Stimulated activated CD8-positive, alpha-beta memory T cell treated with anti-CD3 and anti-CD28 coated beads, Interleukin-7, amount 100 ng/mL, for 1 hour (primary cell): ENCODE measurements at places on chromosomes 16 and 17.

DNA sequence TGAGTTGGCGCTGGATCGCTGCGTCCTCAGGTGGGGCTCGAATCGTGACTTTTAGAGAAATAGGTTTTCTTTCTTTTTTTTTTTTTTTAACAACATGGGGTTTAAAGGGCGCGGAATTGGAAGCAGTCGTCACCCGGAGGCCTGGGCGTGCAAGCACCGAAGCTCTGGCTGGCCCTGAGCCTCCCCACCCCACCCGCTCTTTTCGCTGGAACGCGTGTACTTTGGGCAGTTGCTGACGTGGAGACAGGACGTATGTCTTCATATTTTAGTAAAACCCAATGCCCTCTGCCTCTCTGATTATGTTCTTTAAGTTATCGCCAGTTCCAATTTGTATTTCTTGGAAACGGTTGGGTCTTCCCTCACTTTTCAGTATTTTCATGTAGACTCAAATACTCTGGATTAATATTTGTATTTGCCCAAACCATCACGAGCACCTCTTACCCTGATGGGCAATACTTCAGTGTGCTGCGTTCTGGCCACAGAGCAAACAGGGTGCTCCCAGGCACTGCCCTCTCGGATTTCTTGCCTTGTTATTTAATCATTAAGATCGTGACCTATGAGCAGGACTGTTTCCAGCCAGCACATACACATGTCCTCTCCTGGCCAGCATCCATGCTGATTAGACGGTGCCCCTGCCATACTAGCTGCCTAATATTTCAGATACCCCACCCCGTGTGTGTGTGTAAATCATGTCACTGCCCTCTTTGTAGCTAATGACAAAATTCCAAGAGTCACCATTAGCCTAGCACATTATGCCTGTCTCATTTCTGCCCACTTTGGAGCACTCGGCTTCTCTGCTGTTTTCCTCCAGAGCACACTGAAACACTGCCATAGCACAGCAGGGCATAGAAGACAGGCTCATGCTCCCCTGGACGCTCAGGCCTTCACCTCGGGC, 805 bp upstream of the C16orf95 start:
- DNase-seq: no peak

DNA sequence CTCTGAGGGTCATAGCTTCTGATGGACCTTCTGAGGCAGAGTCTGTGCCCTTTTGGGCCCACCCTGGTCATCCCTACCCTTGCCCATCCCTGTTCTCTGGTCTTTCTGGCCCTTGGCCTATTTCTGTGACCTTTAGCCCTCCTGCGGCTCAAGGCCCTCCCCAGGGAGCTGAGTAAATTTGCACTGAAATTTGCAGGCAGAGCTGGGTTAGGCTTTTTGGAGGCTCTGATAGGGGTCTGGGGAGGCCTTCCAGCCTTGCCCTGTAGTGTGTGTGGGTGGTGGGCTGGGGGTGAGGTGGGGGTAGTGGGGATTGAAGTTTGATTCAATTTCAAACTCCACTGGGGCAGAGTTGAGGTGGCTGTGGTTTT, 17.8 kb downstream of the RARA start:
- no peak for DNase-seq

DNA sequence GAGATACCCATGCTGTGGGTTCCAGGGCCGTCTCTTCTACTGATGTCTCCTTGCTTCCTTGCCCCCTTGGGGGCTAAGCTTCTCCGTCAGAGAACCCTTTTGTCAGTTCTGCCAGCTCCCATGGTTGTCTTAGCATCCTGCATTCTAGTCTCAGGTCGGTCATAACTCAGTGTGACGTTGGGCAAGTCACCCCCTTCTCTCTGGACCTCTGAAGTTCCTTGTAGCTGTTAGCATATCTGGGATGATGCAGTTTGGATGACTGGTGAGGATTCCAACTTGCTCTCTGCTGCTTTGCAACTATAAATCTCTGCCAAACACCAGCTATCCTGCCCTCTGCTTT, 8.9 kb upstream of the MYL4 start:
- DNase-seq: no peak

- no peak for DNase-seq
Observed at GRCh38 chr16:29770250-29770929, 7.7 kb upstream of the ZG16 start.

- no peak for DNase-seq
Observed at GRCh38 chr16:24854607-24855171, 8.9 kb downstream of the SLC5A11 start.

GRCh38 chr17:67487506-67487905, 110.4 kb downstream of the PITPNC1 start:
- DNase-seq: no peak

GRCh38 chr16:55643161-55643970, 12.4 kb upstream of the SLC6A2 start:
- no peak for DNase-seq

GRCh38 chr16:30040221-30040620, 9.2 kb upstream of the TLCD3B start:
- DNase-seq: no peak

DNA sequence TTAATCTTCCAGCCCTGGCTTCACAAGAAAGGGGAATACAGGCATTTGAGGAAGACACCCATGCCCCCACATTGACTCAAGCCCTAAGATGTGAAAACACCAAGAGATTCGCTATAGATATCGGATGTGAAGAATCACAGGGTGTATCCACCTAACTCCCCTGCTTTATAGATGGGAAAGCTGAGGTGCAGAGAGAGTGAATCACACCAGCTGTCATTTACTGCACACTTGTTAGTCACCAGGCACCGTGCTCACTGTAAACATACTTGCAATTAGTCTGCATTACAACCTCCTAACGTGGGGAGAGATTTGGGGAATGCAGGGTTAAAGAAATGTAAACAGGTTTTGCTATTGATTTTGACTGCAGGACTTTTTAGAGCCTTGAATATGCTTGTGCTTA, 325.5 kb downstream of the C16orf95 start:
- no peak for DNase-seq

GRCh38 chr16:52353249-52353648, 193.7 kb downstream of the TOX3 start:
- DNase-seq: no peak

DNA sequence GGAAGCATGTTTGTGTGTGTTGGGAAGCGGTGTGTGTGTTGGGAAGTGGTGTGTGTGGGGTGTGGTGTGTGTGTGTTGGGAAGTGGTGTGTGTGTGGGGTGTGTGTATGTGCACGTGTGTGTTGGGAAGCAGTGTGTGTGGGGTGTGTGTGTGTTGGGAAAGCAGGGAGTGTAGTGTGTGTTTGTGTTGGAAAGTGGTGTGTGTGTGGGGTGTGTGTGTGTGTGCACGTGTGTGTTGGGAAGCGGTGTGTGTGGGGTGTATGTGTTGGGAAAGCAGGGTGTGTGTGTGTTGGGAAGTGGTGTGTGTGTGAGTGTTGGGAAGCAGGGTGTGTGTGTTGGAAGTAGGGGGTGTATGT, 785 bp upstream of the NOD2 start:
- DNase-seq: no peak

DNA sequence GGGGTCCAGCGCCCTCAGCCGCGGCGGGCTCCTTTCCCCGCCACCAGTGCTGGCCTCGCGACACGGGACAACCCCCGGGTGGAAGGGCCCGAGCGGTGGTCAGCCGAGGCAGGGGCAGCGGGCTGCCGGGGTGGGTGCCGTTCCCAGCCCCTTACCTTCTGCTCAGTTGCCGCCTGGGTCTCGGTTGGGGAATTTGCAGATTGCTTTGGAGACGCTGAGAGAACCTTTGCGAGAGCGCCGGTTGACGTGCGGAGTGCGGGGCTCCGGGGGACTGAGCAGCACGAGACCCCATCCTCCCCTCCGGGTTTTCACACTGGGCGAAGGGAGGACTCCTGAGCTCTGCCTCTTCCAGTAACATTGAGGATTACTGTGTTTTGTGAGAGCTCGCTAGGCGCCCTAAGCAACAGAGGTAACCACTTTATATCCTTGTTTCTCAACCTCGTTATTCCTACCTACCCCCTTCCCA, 381 bp downstream of the CTNS start:
- DNase-seq: no peak

DNA sequence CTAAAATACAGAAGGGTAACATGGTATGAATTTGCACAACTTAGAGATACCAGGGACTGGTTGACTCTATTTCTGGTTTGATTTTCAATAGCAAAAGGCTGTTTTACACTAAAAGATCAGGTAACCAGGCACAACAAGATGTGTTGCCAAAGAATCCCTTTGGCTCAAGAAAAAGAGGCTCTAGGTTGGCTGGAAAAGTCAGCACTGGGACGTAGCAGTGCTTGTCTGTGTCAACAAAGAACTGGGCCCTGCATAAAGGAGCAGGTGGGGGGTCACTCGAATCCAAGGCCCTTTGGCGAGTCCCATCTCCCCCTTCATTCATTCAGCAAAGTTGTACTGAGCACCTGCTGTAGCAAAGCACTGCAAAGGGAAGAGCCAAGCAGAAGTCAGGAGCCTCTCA, 18.4 kb downstream of the SDR42E1 start:
- DNase-seq: no peak

GRCh38 chr17:42212382-42212781, 18.1 kb upstream of the GHDC start:
- DNase-seq: no peak

DNA sequence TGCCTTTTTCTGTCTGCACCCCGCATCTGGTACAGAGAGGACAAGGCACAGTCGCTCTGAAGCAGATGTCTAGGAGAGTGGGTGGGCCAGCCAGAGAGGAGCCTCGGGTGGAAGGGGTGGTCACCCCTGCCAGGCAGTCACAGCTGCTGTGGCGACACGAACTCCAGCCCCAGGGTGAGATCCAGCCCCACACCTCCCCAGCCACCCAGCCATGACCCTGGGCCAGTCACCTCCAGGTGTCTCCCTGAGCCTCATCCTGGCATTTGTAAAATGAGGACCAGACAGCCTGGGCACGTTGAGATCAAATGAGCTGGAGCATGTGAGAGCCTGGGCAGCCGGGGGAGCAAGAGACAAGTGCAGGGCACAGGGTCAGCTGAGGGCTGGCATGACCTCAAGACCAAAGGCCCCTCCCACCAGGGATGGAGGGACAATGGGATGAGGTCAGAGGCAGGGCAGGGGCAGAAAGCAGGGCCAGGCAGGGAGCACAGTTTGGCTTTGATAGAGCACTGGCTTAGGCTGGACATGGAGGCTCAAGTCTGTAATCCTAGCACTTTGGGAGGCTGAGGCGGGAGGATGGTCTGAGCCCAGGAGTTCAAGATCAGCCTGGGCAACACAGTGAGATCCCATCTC, 7.7 kb downstream of the ADAM11 start:
- no peak for DNase-seq
